ENCODE measurements at places on chromosomes 2 and 18.

GRCh38 chr2:203804764-203805485 lies 62.6 kb upstream of the CTLA4 start:
- no peak for DNase-seq

- no peak for DNase-seq
These were observed 204.3 kb downstream of the FSIP2 start for GRCh38 chr2:185942855-185943254.

GRCh38 chr2:148900350-148900837 lies 25.4 kb downstream of the KIF5C start:
- no peak for DNase-seq

DNA sequence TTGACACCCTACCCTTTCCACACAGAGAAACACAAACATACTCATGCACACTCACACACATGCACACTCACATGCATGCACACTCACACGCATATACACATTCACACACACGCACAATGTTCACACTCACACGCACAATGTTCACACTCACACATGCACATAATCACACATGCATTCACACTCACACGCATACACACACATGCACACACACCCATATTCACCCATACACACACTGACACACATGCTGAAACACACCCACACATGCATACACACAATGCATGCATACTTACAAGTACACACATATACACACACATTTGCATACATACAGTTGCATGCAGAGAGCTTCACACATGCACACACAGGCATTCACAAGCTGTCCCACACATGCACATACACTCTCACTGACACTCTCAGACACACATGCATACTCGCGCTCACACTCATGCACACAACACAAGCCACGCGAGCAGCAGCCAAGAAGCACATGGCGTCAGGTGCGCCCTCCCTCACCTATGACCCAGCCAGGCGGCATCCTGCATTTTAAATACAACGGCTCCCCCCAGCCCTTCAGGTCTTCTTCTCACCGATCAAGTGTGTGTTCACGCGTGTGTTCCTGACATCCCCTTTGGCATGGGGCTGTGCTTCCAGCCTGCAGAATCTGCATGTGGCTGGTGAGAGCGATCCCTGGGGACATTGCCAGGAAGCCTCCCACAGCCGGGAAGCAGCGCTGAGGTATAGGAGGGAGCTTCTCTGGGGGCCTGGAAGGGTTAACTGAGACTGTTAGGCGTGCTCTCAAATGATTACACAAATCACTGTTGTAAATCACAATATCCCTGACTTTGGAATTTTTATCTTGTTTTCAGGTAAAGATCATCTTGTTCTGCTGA lies 195.1 kb downstream of the RTP5 start:
- DNase-seq = no peak

DNA sequence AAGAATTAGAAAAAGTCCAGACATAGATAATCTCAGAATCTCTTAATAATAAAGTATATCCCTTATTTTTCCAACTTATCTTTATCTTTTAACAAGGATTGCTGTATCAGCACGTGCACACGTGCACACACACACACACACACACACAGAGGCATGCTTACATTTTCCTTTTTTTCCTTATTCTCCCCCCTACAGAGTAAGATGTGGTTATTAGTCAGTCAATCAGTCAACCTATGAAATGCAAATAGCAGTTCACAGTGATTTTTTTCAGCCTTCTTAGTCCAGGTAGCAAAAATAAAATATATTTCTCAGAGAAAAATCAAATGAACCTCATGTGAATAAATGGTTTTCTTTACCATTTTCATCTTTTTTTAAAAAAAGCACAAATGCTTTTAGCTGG lies 506.2 kb upstream of the SLC39A10 start:
- no peak for DNase-seq

- DNase-seq = no peak
These were observed 49.6 kb downstream of the EML4 start for GRCh38 chr2:42218712-42219111.

GRCh38 chr18:79553154-79553553 lies 126.4 kb upstream of the CTDP1 start:
- DNase-seq = no peak

- DNase-seq = no peak
These were observed 76.5 kb upstream of the EPB41L3 start for GRCh38 chr18:5620289-5620688.

GRCh38 chr2:41880561-41881243 lies 167.1 kb upstream of the PKDCC start:
- DNase-seq = no peak

DNA sequence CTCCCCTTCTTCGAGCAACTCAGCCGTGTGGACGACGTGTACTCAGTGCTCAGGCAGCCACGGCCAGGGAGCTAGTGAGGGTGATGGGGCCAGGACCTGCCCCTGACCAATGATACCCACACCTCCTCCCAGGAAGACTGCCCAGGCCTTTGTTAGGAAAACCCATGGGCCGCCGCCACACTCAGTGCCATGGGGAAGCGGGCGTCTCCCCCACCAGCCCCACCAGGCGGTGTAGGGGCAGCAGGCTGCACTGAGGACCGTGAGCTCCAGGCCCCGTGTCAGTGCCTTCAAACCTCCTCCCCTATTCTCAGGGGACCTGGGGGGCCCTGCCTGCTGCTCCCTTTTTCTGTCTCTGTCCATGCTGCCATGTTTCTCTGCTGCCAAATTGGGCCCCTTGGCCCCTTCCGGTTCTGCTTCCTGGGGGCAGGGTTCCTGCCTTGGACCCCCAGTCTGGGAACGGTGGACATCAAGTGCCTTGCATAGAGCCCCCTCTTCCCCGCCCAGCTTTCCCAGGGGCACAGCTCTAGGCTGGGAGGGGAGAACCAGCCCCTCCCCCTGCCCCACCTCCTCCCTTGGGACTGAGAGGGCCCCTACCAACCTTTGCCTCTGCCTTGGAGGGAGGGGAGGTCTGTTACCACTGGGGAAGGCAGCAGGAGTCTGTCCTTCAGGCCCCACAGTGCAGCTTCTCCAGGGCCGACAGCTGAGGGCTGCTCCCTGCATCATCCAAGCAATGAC lies 4.8 kb downstream of the CTDSP1 start:
- DNase-seq = no peak

Data from NCI-H2171 (cell line).